Activated T-cell treated with anti-CD3 and anti-CD28 coated beads for 4 hours (primary cell): ENCODE measurements at places on chromosomes 11 and 22.

- DNase-seq = no peak
Measured at GRCh38 chr11:65275906-65276305, 14.1 kb downstream of the POLA2 start.

- no peak for DNase-seq
Measured at GRCh38 chr11:72787216-72788104, 6.4 kb downstream of the STARD10 start.

DNA sequence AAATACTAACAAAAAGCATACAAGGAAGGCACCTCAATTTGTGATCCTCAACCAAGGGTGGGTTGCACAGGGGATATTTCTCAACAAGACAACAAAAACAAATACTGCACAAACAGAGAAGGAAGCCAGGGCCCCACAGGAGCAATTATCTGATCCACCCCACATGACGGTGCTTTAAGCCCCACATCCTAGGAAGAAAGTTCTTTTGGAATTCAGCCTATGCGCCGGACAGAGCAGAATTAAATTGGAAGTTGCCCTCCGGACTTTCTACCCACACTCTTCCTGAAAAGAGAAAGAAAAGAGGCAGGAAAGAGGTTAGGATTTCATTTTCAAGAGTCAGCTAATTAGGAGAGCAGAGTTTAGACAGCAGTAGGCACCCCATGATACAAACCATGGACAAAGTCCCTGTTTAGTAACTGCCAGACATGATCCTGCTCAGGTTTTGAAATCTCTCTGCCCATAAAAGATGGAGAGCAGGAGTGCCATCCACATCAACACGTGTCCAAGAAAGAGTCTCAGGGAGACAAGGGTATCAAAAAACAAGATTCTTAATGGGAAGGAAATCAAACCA lies 40.6 kb downstream of the OSBP start:
- no peak for DNase-seq

DNA sequence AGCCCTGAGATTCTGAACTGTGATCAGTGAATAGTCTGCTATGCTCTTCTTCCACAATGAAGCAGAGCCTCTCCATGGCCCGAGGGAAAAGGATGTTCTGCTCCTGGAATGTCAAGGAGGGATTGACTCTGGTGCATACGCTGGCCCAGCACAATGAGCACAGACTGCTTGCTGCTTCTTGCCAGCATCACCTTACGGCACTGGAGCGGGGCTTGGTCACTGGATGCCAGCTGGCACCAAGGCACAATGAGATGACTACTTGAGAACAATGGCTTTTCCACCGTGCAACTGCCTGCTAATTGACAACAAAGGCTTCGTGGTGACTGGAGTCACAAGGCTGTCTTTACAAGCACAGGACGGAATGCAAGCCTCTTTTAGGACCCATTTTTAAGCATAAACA lies 139.2 kb downstream of the DSCAML1 start:
- DNase-seq = no peak

GRCh38 chr11:59285716-59286260 lies 72.9 kb upstream of the OR5AN1 start:
- no peak for DNase-seq

DNA sequence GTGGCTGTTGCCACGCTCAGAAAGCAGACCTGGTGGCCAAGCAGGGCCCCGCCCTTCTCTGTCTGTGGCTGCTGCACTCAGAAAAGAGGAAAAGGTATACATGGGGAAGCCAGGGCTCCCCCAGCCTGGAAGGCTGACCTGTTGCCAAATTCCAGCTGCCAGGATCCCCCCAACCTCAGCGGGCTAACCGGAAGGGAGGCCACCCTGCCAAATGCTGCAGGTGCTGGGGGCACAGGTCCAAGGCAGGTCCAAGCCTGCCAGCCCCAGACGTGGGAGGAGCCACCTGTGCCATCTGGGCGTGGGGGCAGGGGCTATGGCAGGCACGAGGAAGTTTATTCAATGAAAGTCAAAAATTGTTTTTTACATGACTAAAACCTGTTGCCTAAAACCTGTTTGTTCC lies 2.6 kb downstream of the NPTXR start:
- DNase-seq = no peak

DNA sequence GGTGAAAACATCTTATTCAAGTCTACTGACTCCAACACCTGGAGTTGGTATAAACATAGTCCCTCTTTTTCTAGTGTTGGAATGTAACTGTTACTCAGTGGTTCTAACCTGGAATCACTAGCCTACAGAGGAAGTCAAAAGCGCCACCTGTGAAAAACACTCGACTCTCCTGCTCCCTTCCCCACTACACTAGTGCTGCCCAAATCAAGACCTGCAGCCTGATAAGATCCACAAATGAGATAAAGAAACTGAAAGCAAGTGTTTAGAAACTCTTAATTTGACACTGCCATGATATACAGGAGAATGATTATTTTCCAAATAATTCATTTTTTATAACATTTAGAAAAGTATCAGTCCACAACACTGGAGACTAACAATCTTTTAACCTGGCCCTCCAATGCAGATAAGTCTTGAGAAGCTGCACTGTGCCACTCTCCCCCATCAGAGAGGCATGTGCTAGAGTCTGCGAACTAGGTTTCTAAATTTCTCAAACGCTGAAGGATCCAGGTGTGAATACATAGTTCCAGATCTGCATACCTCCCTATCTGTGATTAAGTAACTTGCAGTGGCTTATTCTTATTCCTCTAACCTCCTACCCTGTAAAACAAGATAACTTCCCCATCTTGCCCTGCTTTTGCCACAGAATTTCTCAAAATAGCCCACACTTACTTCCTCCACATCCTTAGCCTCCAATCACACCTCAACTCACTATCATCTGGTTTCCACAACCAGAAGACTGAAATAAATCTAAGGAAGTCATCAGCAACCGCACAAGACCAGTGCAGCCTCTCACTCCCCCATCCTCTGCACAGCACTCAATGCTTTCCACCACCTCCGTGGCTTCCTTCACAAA lies 88.1 kb downstream of the RRAS2 start:
- no peak for DNase-seq

DNA sequence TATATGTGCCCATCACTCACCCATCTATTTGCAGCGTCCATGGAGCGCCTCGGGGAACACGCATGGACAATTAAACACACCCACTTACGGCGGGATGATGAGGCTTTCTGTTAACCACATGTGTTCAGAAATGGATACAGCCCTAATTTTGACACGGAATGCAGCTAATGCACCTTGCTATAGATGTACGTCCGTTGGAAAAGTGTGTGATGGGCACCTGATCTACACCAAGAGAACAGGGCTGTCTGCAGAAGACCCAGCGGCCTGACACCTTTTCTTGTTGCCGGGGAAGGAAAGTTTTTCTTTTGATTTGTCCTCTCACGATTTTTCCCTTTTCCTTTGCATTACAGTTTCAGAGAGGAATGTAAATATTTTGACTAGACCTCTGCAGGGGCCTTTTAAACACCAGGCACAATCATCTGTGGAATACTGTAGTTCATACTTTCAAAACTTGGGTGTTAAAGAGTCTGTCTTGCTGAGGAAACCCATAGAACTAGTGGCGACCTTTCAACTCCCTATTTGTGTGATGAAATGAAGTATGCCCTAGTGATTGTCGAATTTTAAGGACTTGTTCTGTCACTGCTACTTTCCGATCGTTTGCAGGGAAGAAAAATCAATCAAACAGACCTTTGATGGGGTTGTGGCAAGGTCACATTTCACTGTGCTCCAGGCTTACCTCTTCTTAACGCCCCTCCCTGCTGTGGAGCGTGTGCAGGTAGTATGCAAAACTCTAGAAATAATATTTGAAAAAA lies 16.5 kb upstream of the PAX6 start:
- no peak for DNase-seq

DNA sequence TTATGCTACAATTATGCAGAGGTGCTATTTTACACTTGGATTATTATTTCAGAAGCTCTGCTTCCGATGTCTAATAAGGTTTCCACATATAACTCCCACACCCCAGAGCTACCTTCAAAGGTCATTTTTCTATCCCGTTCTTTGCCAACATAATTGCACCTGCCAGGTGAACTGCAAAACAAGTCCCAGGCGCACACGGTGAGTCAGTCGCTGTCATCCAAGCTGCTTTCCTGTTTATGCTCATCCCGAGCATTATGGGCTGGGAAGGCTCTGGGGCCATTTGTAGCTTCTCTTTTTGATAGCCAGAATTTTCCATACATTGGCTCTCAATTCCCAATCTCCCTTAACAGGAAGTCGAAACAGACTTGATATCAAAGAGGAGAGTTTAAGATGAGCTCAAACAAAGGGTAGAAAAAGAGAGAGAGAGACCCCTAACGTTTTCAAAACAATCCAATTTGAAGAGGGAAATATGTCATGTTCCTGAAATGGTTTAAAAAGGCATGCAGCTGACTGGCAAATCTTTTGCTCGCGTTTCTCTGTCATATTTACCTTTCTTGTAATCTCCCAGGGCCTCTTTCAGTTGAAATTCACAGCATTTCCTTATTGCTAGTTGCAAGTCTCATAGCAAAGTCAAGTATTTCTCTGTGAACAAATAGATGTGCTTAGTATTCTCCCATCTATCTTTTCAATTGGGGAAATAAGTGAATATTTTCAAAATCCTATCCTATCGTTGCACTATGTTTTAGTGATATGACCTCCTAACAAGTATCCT lies 815.9 kb downstream of the KCNA4 start:
- DNase-seq = no peak

- no peak for DNase-seq
Measured at GRCh38 chr11:121465709-121466062, 12.9 kb upstream of the SORL1-AS1 start.

GRCh38 chr22:27241430-27242321 lies 559.9 kb downstream of the MN1 start:
- no peak for DNase-seq

DNA sequence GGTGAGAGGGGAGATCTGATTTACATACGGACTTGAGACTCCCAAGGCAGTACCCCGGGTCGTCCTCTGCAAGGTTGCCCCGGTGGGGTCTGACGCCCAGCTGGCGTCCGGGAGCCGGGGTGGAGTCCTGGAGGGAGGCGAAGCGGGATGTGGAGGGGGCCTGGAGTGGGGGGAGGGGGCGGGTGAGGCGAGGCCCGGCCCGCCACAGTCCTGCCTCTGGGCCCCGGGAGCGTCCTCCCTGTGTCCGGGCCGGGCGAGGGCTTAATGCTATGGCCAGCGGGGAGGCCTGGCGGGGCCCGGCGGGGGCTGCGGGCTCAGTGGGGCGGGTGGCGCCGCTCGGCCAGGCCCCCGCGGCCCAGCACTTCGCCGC lies 2.4 kb upstream of the MYBPC3 start:
- no peak for DNase-seq

DNA sequence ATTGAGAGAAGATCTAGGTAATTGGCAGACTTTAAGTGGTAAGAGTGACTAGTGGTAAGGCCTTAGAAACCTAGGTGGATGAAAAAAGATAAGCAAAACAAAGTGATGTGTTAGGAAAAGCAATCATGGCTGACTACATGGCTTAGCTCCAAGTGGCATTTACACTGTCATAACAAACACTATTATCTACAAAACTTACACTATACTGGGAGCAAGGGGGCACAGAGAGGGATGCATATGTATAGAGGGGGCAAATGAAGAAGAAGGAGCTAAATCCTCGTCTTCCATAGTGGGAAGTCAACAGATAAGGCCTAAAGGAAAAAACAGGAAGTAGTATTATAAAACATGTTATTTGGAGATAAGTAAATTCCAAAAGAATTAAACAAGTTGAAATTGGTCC lies 32.5 kb downstream of the ADORA2A start:
- no peak for DNase-seq

GRCh38 chr11:32136657-32137056 lies 45.8 kb downstream of the RCN1 start:
- DNase-seq = no peak
